AG08395 (cell line): ENCODE measurements at places on chromosomes 6 and 20.

DNA sequence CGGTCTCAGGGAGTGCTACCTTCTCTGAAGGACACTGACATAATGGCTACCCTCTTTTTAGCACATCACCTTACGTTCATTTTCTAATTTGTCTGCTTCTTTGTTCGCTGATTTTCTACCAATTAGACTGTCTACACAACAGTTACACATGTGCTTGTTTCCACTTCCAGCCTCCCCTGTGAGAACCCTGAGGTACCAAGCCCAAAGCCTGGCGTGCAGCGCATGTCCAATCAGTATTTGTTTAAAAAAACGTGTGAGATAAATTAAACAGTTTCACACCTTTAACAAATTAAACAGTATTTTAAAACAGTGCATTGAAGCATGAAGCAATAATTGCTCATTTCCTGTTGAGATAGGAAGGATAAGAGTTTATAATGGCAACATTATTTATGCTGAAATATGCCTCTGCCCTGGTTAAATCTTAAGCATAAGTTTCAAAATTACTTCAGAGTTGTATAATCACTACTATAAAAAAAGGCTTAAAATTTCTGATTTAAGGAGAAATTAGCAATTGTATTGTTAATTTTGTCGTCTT is 88.9 kb downstream of the MAP3K5 start:
- DNase-seq = no peak

DNA sequence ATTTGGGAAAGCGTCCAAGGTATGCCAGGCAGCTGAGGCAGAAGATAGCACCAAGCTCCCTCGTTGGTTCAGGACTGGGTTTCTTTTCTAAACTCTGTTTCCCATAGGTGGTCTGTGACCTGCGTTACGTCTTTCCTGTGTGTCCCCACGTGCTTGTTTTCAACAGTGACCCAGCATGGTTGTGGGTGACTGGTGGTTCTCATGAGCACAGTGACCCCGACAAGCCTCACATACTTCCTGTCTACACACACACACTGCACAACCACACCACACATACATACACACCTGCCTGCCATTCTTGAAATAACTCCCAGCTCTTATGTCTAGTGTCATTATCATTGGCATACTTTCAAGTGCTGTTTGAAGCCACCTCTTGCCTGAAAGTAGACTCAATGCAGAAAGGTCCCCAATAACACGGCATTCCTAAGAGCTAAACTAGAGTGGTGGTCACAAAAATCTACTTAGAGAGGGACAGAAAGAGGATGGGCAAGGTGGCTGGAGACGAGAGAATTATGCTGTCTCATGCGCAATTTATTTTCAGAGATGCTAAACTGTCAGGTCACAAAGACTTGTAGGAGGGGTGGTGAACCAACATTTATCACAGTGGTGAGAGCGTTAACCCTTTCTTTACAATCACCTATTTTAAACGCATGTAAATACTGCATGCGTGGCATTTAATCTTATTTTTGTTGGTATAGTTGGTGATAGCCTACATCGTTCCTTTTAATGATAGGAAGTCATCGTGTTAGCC is 66.7 kb downstream of the GCNT2 start:
- no peak for DNase-seq

GRCh38 chr20:15923030-15923776 is 650.0 kb downstream of the KIF16B start:
- no peak for DNase-seq

- peak; percentile 4 for DNase-seq
Measured at GRCh38 chr20:44211177-44212039, 837 bp upstream of the OSER1 start.

GRCh38 chr20:2301164-2301622 is 5.4 kb downstream of the TGM3 start:
- peak; percentile 18 for DNase-seq

GRCh38 chr6:2862712-2863181 is 21.1 kb upstream of the SERPINB1 start:
- no peak for DNase-seq

GRCh38 chr6:106745824-106746582 is 116.6 kb downstream of the QRSL1 start:
- DNase-seq = no peak

- DNase-seq = no peak
Measured at GRCh38 chr6:158572653-158573541, 13.0 kb downstream of the TMEM181 start.

DNA sequence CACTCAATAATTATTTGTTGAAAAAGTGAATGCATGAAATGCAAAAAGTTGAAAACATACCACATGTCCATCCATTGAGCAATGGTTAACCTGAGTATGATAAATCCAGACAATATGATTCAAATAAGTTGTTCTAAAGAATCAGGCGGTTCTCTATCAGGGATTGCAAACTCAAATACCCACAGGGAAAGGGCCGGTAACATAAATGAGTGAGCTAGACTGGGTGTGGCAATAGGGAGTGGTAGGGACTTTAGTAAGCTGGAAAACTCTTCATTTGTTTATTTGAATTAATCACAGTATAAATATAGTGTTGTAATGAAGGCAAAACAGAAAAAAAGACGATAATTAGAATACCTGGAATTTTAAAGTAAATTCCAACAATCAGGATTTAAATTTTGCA is 106.3 kb downstream of the BCAS1 start:
- no peak for DNase-seq

DNA sequence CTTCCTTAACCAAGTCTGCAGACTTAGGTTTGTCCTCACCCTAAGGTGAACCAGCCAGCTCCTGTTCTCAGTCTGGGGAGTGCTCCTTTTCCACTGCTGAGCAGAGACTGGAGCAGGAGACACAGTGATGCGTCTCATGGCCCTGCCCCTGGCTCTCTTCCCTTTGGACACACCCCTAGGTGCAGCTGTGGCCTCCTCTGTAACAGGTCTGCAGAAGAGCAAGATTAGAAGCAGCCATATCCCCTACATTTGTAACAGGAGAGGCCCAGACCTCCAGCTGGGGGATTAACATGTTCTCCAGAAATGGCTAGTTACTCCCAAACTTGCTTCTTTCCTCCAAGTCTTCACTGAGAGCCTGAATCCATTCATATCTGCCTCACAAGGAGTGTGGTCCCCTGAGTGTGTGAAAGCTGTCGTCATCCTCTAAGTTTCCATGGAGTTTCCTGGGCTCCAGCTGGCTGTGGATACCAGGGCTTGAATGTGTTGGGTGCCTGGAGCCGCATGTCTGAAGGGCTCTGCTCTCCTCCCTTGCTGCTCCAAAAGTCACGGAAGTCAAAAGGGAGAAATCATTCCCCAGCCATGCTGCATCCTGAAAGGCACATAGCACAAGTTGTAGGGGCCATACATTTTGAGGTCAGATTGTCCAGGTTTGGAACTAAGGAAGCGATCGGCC is 57.7 kb downstream of the PPP1R14C start:
- no peak for DNase-seq

DNA sequence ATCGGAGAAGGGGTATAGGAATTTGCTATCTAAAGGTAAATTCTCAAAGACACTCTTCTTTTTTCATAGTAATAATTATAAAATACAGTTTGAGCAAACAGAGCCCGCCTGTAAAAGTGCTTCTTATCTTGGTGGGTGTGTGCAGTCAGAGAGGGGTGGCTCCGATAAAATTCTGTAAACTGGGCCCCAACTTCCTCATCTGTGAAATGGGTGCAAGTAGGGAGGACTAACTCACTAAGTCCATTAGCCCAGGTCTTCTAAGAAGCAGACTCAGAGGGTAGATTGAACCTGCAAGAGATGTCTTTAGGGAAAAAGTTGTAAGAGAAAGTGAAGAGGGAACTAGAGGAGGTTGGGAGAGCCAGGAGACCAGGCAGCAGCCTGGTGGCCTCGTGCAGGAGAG is 245.8 kb upstream of the RREB1 start:
- DNase-seq = no peak

DNA sequence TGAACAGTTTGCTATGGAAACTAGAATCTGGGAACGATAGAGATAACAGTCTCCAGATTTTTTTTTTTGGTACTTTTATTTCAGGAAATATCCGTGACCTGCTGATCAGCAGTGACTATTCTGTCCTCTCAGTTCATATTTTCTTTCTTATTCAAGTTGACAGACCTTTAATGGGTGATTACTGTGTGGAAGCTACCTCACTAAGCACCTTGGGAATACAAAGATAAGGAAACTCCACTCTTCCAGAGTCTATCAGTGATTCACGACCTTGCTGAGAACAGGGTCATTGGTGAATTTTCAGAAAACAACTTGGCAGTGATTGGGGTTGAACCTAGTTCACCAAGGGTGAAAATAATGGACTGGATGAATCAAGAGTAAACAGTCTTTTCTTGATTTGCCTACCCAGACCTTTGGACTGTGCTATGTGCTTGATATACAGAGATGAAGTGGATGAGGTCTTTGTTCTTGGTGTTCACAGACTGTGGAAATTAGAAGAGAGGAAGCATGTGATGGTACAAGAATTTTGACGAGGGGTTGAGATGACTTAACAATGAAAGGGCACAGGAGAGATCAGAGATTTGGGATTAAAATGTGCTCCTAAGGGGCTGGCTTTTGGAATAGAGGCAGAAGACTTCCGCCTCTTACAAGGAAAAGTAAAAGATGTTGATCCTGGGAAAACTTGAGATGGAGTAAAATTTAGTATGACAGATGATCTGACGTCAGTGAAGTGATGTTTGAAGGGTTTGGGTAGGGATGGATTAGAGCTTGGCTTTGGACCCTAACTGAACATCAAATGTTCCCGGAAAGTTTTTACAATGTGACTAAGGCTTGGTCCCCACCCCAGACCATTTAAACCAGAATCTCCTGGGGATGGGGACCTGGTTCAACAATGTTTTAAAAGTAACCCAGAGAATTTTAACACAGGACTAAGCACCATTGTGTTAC is 1.2 kb downstream of the KAT14 start:
- no peak for DNase-seq

GRCh38 chr6:140988780-140989179 is 1143.9 kb upstream of the GJE1 start:
- DNase-seq = no peak

DNA sequence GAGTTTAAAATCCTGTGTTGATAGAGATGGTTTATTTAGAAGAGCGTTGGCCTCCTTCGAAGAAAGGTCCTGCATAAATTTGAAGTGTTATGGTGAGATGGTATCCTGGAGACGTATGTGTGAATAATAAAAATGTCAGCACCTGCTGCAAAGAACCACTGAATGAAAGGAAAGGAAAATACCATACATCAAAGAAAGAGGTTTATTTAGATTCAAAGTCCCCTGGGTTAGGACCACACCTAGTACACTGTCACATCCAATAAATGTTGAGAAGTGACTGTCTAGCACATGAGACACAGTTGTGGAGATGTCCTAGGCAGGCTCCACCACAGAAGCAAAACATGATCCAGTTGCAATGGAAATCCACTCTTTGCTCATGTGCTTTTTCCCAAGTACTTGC is 214.7 kb downstream of the PAX1 start:
- DNase-seq = no peak

- DNase-seq = no peak
Measured at GRCh38 chr6:112846681-112847080, 499.6 kb downstream of the RFPL4B start.

DNA sequence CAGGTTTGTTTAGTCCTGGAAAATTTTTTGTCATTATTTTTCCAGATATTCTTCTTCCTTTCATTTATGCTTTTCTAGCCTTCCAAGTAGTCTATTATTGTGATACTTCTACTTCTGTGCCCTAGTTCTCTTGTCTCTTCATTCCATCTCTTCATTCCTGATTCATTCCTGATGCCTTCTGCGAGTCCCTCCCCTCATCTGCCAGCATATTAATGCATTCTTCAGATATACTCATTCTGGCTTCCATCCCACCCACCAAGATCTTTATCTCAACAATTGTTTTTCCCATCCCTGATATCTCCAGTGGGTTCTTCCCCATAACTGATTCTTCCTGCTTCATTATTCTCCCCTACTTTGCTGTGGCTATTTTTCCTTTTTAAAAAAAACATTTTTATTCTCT is 35.2 kb downstream of the ALDH5A1 start:
- DNase-seq = no peak

DNA sequence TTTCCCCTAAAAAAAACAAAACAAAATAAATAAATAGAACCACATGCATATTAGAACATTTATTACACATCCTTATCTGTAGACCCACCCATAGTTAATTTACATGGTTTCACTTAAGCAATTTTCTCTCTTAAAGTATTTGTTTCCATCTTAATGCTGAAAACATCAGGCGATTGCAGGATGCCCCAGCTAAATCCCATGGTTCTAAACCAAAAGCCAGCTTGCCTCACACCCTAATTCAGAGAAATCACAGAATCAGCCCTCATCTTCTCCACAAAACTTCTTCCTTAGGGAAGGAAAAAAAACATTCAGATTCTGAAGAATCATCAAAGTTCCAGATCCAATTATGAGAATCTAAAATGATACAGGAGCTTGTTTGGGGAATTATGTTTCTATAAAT is 67.6 kb upstream of the MTHFD1L start:
- DNase-seq = no peak

- DNase-seq = no peak
Measured at GRCh38 chr6:107066697-107067659, 39.0 kb downstream of the MTRES1 start.
